ENCODE measurements at places on chromosomes 16 and 17. TPM values are rescaled to one million over a fixed set of nuclear protein-coding genes. Genes with fewer than 3 reads are reported as not detected.

PRR29 gene
- total RNA-seq: 0.60 TPM

TUBB3 gene
- total RNA-seq: 33.5 TPM

GRCh38 chr16:57799600-57800199 is 2.6 kb downstream of the KIFC3 start:
- DNase-seq: no peak

HOXB5 gene
- under 0.01 TPM for total RNA-seq

GRCh38 chr17:8062807-8063483 is 24.1 kb downstream of the ALOX15B start:
- DNase-seq: no peak

DNA sequence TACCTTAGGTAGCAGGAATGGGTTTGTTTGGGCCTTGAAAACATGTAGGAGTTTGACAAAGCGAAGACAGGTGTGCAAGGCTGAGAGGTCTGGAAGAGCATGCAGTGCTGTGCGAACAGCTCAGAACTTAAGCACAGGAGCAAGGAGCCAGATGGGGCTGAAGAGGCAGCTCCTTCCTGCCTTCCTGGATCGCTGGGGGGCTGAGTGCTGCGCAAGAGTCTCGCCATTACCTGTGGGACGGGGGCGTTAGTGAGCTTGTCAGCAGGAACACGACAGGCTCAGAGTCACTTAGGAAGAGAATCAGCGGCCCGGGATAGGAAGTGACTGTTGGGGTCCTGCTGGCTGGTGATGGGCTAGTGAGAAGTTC is 464 bp upstream of the MRM1 start:
- DNase-seq: no peak

DNA sequence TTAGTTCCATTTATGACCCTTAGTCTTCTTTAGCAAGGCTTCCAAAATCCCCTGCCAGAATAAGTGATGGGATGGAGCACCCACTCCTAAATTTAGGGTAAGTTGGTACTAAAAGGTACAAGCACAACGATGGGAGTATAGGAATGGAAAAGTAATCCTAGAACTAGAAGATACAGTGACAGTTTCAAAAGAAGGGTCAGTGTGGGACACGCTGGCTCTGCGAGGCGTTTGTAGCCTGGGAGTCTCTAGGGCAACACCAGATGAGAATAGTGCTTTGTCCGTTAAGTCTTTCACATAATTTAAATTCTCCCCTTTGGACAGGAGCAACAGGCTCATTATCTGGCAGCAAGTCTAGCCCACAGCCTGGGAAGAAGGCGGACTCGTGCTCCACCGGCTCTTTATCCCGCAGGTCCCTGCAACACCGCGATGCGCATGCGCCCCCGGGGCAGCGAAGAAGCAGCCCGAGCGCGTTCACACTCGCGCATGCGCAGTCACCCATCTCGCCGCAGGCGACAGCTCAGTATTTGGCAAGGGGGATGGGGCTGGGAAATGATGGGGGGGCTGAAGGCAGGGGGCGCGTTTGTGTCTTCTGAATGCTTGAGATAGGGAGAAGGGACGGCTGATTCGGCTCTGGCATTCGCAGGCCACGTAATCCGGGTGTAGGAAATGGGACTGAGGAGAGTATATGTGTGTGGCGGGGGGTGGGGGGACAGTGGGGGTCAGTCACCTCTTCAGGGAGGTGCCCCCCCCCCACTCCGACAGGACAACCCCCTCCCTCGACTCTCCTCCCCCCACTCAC is 564 bp downstream of the SPOP start:
- peak; percentile 95 for DNase-seq

GRCh38 chr17:76207275-76208059 is 32.8 kb downstream of the RNF157 start:
- no peak for DNase-seq

GRCh38 chr16:67933805-67934204 is 2.1 kb upstream of the CTRL start:
- no peak for DNase-seq

DNA sequence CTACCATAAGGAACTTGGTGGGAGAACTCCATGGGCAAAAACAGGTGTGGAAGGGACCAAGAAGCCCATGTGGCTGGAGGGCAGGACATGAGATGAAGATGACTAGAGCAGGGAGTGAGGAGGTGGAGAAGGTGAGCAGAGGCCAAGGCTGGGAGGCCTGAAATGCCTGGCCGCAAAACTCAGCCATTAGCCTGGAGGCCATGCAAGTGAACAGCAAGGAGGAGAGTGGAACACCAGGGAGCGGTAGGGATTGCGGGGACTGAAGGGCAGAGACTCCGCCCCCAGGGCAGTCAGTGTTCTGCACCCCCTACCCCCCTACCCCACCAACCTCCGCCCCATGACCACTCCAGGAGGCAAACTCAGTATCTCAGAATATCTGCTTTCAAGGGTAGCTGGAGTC is 17.0 kb downstream of the BCL7C start:
- no peak for DNase-seq

- DNase-seq: no peak
Observed at GRCh38 chr16:84929421-84930297, 81.7 kb downstream of the ZDHHC7 start.

CACNA1G gene
- not detected for total RNA-seq

GRCh38 chr16:84648595-84649510 is 542 bp downstream of the KLHL36 start:
- peak; percentile 20 for DNase-seq

- DNase-seq: no peak
Observed at GRCh38 chr16:89152831-89153700, 18.5 kb upstream of the CDH15 start.

GRCh38 chr16:96935-97381 is 18.9 kb downstream of the MPG start:
- peak; percentile 93 for DNase-seq

- DNase-seq: no peak
Observed at GRCh38 chr17:57927048-57927723, 28.0 kb downstream of the CUEDC1 start.

GRCh38 chr17:3845291-3845620 is 790 bp downstream of the NCBP3 start:
- peak; percentile 22 for DNase-seq

CHST5 gene
- total RNA-seq: not detected

DNA sequence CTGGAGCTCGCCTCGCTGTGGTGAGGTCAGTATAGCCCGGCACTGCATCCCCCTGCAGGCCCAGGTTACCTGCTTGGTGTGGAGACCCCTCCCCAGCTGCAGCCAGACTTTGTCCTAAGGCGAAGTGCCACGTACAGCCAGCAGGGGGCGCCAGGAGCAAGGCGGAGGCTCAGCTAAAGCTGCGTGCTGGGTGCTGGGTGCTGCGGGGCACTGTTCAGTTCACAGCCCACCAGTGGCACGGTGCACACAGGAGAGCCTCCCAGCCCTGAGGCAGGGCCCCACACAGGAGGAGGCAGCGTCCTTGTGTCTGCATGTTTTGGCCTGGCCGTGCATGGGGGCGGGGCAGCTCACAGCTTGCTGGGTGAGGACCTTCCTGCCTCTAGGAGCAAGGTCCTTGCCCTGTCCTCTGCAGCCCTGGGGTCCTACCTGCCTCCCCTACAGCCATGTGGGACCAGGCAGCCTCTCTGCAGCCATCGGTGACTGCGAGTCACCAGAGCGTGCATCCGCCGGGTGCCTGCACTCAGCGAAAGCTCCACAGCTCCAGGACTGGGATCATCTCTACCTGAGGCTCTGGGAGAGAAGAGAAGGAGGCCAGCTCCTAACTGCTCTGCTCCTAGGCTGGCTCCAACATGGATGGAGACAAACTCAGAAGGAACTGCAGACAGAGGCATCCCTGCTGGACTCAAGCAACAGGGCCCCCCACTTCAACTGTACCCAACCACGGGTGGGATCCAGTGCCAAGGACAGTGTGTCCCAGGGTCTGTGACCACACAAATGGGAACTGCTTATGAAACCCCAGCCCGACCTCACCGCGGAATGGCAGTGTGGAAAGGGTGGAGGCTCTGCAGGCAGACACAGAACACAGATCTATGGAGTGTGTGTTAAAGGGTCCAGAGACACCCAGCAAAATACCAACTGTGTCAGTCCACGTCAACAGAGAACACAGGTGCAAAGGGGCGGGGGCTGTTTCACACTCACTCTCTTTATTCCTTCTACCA is 19.0 kb downstream of the SLC7A5 start:
- DNase-seq: peak; percentile 57

MGAT5B gene
- total RNA-seq: 0.44 TPM

- peak; percentile 47 for DNase-seq
Observed at GRCh38 chr17:80871341-80871740, 120.3 kb upstream of the CHMP6 start.

CCL23 gene
- total RNA-seq: 0.65 TPM

DNA sequence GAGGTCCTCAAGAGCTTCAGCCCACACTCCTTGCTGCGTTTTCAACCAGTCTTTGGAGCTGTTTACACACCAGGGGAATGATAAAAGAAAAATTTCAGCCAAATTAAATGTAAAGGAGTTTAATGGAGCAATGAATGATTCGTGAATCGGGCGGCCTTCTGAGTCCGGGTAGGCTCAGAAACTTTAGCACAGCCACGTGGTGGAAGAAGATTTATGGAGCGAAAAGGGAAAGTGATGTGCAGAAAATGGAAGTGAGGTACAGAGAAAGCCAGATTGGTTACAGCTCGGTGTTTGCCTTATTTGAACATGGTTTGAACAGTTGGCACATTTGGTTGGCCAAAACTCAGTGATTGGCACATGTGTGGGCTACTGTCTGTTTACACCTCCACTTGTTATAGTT is 305.4 kb downstream of the MAF start:
- no peak for DNase-seq

NUTF2 gene
- 193 TPM for total RNA-seq

DNA sequence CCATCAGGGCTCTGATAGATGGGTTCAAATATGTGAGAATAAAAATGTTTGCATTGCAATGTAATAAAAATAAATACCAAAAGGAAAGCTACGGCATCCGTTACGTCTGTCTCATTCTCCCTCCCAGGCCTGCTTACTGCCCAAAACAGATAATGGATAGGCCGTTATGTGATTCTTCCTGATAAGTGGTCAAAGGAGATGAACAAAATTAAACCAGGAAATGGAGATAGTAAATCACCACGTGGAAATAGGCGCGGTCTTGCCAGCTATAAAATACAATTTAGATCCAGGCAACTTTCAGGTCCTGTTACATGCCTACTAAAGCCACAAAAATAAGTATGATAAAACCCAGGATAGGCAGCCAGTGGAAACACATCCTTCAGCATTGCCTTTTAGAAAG is 49.5 kb upstream of the CCL1 start:
- DNase-seq: peak; percentile 62

CDC6 gene
- total RNA-seq: 8.3 TPM

- DNase-seq: no peak
Observed at GRCh38 chr16:8194794-8195193, 395.5 kb downstream of the TMEM114 start.

TMEM238L gene
- total RNA-seq: not detected
